ENCODE measurements at places on chromosomes 11 and 22.

DNA sequence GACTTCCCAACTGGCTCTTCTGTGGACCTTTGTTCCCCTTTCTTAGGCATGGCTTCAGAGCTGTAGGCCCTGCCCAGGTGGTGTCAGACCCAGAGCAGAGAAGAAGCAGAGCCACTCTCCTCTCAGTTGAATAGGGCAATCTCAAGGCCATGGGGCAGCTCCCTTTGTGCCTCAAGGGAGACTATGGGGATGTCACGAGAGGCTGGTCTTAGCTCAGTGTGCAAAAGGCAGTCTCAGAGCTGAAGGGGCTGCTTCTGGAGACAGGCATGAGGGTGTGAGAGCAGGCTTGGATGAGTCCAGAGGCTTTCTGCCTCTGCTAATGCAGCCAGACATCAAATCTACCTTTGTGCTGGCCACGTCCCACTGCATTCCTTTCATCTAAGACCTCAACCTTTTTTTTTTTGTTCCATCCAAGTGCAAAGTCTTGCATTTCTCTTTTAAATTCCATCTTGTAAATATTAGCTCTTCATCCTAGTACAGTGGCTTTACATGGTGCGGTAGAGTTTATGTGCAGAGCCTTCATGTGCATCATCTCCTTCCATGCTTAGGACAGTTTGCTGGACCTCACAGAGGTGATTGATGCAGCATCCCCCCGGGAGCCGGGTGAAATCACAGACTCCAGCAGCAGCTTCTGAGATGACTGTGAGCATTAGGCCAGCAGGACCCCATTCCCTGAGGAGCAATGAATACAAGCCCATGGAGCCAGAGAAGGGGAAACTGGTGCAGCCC, 34.2 kb upstream of the FCHSD2 start:
- DNase-seq, result no peak

DNA sequence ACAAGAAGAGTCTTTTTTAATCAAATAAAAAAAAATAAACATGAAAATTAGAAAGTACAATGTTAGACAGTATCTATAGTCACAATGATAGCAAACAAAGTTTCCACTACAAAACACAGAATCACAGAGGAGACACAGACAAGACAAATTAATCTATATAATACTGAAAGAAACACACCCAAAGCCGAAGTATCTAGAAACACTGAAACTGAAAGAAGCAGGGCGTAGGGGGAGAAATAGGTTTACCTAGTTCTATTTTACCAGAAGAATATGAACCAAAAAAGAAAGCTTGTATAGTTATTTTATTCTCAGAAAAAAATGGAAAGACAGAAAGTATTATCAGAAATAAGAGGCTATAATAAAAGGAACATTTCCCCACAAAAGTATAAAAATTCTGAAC, 27.1 kb upstream of the NUP50 start:
- DNase-seq, result no peak

GRCh38 chr22:30806391-30806861, 111.8 kb downstream of the OSBP2 start:
- DNase-seq, result no peak

DNA sequence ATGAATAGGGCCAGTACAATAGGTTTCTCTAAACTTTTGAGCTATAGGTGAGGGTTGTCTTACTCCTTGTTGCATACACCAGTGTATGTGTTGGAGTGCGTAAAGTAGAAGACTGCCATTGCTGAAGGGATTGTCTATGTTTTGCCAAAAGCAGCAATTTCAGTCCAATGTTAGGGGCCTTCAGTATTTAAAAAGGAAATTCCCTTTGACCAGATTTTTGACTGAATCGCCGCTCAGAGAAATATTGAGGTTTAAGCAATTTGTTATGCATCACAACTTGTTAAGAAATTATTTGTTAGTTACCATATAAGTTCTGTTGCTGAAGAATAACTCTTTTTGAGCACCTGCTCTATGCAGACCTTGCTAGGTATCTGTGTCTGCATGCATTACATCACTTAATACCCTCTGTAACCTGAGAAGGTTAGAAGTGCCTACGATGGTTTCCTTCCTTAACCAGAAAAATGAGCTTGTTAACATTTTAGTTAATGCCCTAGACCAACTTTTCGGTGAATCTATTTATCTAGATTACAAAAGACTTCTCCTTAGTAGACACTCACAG, 33.9 kb downstream of the MMP20 start:
- DNase-seq, result no peak

GRCh38 chr11:82767123-82767522, 33.5 kb upstream of the FAM181B start:
- DNase-seq, result no peak

- no peak for DNase-seq
Observed at GRCh38 chr11:66365711-66366619, 5.6 kb downstream of the SLC29A2 start.

DNA sequence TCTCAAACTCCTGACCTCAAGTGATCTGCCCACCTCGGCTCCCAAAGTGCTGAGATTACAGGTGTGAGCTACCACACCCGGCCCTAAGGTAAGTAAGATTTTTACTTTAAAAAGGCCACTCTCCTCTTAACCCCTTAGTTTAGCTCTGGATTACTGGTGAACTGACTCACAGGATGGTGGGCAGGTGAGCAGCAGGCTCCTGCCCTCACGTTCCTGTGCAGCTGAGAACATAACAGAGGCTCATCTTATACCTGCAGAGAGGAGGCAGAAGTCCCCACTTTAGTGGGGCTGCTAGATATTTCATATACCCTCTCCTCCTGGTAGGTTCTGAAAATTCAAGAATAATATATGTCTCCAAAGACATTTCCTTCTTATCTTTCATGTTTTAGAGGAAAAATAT, 17.1 kb upstream of the SERPIND1 start:
- DNase-seq, result no peak
